Umbilical cord (tissue), 2 donors: ENCODE measurements at places on chromosomes 5 and 9.

GRCh38 chr5:73451224-73452130, 2.9 kb upstream of the FOXD1 start:
- no peak for DNase-seq

DNA sequence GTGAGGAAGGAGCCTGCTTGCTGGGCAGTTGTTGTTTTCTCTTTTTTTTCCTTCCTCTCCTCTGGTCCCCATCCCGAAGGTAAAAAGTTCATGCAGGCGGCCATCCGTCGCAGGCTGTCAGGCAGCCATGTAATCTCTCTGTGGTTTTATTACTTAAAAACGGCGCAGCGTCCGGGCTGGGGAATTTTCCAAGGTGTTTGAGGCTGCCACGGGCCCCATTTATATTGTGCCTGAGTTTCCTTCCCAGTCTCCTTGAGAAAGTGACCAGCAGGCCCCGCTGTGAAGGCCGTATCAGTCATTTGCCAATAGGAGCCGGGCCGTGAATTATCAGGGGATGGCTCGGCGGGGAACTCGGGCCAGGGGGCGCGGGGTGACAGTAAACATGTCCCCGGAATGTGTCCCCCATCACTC, 289.7 kb downstream of the PBX3 start:
- no peak for DNase-seq

GRCh38 chr9:109401990-109402318, 81.1 kb upstream of the EPB41L4B start:
- DNase-seq = no peak

DNA sequence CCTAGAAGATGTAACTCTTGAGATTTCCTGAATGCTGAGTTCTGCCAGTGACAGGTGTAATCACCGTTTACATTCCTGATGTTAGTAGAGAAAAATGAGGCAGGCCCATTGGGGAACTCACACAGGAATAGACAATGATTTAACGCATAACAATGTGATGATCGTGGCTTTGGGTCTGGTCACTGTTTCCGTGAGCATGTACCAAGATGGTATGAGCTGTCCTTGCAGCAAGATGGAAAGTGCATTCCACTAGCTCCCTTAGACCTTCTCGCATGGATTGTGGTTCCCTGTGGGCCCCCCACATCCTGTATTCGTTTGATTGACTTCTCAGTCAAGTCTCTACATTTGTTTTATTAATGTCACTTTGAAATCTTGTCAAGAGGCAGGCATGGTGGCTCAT, 124.0 kb upstream of the DAP start:
- no peak for DNase-seq

DNA sequence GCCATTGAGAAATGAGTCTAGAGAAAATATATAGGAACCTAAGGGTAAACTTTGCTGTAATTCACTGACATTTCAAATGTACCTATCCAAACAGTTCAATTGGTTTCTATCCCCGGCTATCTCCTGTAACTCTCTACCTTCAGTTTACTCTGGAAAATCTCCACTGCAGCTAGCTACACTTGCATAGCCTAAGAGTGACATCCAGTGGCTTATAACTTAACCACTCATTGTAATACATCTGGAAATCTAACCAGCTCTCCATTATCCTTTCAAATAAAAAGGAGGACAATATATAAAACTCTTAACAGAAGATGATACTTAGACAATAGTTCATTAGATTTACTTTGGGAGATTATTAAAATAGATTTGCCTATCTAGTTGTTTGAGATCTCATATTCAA, 35.3 kb upstream of the SPDL1 start:
- peak; percentile 85 for DNase-seq

DNA sequence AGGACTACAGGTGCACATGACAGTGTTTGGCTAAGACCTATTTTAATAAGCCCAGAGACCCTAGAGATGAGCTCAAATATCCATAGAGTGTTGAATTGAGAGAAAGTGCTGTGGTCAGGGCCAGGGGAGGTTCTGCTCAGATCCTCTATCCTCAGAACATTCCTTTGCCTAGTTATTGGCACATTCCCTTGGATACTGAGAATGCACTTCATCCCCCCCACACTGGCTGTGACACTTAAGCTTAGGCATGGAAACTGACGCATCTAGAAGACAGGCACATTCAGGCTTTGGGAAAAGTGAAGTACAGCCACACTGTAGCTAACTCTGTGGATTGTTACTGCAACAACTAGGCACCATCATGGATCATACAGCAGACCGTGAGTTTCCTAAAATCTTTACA, 27.1 kb upstream of the RASGRF2 start:
- no peak for DNase-seq

DNA sequence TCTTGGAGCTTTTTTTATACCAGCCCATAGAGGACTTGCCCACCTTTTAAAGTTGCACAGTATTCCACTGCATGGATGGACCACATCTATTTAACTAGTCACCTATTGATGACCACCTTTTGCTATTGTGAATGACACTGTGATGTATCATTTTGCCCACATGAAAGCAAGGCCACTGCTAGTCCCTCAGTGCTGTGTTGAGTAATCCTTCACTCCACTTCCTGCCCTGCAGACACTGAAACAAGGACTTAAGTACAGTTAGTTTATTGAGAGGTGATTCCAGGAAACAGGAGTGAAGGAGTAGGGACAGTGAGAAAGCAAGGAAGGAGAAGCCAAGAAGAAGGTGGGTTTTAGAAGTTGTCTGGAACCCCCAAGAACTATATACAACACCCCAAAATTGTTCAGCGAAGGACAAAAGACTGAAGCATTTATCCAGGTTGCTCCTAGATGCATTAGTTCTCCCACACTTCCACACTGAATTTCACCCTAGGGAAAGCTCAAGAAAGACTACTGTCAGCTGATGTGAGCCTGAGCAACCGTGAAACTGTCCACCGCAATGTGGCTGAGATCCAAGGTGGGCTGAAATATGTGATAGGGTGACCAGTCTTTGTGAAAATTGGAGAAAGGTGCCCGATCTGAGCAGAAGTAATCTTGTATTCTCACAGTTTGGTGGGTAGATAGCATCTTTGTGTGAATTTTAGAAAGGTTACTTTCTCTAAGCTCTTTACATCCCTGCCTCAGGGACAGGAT, 45.2 kb upstream of the ANKRD31 start:
- no peak for DNase-seq

DNA sequence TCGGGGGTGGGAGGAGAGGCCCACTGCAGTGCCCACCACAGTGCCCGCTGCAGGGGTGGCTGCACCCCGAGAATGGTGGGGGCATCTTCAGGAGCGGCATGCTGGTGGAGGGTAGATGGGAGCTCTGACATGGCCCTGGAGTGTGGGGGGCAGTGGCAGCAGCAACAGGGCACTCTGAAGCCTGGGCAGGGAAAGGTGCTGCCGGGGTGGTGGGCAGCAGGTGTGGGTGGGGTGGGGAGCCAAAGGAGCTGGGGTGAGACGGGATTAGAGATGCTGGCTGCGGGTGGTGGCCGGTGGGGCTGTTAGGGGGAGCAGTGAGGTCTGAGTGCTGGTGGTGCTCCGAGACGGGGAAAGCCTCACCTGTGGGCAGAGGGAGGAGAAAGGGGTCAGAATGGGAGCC, 18.0 kb downstream of the FAM193B start:
- DNase-seq = no peak

- peak; percentile 73 for DNase-seq
Measured at GRCh38 chr5:84290161-84290560, 94.5 kb downstream of the EDIL3 start.

DNA sequence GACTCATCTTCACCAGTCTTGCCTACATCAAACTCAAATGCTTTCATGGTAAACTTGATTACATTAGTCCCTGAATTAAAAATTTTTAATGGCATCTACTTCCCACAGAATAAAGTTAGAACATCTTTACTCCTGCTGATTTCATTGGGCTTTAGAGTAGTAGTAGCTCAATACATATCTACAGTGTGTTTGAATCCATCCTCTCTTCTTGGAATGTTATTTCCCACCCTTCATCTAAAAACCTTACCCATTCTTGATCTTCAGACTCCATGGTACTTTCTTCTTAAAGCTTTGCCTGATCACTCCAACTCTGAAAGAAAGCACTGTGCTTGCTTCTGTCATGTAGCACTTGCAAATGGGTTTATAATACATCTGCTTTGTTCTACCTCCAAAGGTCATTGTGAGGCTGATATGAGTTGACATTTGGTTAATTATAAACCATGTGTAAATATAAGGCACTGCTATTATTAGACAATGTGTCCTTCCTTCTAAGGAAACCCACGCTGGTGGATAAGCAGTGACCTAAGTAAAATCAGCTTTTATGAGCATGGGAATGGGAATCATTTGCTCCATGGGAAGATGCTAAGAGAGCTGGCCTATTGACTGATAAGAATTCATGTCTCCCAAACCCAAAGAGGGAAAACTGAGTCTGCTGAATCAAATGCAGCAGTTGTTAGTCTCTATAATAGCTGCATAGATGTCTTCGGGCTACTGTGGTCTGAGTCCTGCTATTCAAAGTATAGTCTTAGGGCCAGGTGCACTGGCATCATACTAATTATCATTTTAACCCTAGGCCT, 7.5 kb upstream of the PRLR start:
- DNase-seq = no peak

- no peak for DNase-seq
Measured at GRCh38 chr5:6837519-6838110, 124.4 kb downstream of the TENT4A start.

DNA sequence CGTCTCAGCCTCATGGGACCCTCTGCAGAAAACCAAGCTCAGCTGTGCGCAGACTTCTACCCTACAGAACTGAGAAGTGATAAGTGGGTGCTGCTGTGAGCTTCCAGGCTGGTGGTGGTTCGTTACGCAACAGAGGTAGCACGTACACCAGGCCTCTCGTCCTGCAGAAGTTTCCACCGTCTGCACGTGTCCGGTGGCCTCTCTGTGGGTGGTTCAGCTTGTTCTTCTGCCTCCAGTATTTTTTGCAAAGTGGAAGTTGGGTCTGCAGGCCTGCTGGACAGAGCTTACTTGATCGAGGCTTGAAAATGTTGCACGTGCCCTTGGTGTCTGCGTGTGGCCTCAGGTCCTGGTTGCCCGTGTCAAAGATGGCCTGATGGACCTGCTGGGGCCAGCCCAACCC, 27.5 kb downstream of the KCNT1 start:
- no peak for DNase-seq

DNA sequence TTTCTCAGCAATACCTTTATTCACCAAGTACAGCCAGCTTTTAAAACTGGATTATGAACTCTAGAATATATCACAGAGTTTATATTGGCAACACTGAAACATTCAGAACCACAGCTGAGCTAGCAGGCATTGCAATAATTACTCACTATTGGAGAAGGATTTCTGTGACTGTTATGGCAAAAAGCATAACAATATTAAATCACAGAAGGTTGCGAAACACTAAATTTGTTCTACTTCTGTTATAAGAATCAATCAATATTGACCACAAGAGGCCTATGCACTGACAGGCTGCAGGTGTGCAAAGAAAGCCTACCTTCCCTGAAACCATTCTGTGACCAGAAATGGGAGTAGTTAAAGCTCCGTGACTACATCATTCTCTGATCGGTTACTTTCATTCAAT, 59.2 kb downstream of the AP3B1 start:
- DNase-seq = no peak

GRCh38 chr9:134335486-134336220, 9.4 kb downstream of the RXRA start:
- no peak for DNase-seq

DNA sequence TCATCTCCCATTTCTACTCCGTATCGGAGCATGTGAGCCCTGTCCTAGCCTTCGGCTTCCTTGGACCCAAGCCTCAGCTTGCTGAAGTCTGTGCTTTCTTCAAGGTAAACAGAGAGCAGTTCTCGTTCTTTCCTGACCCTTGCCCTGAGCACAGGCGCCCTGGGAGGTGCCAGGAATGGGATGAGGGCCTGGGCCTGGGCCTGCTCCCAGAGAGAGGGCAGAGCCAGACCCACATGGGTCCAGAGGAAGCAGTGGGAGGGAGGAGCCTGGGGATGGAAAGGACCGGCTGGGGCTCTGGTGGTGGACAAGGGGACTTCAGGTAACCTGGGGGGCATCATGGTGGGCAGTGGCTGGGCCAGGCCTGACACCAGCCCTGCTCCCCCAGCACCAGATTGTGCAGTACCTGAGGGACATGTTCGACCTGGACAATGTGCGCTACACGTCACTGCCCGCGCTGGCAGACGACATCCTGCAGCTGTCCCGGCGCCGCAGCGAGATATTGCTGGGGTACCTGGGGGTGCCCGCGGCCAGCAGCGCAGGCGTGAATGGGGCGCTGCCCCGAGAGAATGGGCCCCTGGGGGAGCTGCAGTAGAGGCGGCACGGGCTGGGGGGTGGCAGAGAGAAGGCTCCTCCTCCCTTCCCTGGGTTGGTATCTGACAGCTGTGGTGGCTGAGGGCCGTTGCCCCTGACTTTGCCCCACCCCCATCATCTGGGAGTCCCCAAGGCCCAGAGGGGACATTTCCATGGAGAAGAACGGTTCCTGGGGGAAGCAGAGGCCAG, 10.9 kb upstream of the DOLPP1 start:
- no peak for DNase-seq

DNA sequence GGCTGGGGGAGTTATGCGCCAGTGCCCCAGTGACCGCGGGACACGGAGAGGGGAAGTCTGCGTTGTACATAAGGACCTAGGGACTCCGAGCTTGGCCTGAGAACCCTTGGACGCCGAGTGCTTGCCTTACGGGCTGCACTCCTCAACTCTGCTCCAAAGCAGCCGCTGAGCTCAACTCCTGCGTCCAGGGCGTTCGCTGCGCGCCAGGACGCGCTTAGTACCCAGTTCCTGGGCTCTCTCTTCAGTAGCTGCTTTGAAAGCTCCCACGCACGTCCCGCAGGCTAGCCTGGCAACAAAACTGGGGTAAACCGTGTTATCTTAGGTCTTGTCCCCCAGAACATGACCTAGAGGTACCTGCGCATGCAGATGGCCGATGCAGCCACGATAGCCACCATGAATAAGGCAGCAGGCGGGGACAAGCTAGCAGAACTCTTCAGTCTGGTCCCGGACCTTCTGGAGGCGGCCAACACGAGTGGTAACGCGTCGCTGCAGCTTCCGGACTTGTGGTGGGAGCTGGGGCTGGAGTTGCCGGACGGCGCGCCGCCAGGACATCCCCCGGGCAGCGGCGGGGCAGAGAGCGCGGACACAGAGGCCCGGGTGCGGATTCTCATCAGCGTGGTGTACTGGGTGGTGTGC, at the start of gene RXFP3:
Gene RXFP3 (plus strand): TSS at position 6 of the 636 bp plus-strand sequence. CDS start 355 bp downstream, at position 361.
- peak; percentile 23 for DNase-seq

DNA sequence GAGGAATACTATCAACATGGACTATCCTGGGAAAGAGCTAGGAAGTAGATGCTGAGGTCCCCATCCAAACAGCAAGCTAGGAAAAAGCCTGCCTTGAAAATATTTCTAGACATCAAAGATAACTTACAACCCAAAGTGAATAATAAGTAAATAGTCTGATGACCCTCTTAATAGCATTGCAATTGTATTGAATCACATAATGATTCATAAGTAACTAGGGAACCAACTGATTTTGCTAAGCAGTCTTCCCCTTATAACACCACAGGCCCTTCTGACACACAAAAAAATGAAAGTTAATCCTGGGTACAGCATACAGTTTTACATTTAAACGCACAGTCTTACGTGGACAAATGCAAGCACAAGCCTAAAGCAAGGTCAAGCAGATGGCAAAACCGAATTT, 199.3 kb downstream of the RFK start:
- DNase-seq = no peak

- DNase-seq = no peak
Measured at GRCh38 chr9:79667817-79668436, 96.2 kb downstream of the TLE4 start.

GRCh38 chr9:133383438-133383837, 7.3 kb downstream of the STKLD1 start:
- no peak for DNase-seq
